ENCODE measurements at places on chromosomes 1 and 21.
A peak's percentile ranks its signal among the peaks of the same experiment; 100 is the strongest.

GRCh38 chr1:68936530-68936929 lies 439.6 kb upstream of the DEPDC1 start:
- DNase-seq = no peak

DNA sequence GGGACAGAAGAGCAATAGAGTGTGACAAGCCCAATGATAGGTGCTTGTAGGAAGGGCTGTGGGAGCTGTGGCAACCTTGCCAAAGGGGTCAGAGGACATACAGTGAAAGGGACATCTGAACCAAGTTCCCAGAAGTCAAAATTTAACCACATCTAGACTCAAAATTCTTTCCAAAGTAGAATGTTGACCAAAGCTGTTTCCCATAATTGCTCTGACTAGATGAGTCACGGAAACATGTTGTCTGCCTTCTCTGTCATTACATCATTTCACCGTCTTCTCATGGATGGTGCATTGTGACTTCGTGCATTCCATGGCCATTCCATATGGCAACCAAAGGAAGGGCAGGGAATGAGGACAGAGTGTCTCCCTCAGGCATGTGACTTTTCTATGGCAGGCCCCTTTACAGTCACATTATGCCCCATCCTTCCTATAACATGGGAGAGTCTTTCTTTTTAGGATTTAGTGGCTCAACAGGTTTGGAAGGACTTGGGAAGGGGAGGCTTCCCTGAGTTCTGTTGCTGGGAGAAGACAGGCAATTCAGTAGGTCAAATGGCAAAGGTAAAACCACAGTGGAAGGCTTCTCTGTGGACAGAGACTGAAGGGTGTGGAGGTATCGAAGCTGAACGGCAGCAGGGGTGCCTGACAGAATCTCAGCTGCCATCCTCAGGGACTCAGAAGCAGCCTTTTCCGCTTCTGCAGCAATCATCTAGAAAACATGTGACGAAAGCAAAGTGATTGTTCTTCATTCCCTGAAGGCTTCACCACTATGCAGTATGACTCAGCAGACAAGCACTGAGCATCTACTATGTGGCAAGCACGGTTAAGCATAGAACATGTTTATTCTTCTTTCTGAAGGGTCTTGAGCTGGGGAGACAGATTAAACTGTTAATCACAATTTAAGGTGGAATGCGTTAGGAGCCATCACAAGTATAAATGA lies 24.7 kb downstream of the NPHS2 start:
- peak; percentile 17 for DNase-seq

DNA sequence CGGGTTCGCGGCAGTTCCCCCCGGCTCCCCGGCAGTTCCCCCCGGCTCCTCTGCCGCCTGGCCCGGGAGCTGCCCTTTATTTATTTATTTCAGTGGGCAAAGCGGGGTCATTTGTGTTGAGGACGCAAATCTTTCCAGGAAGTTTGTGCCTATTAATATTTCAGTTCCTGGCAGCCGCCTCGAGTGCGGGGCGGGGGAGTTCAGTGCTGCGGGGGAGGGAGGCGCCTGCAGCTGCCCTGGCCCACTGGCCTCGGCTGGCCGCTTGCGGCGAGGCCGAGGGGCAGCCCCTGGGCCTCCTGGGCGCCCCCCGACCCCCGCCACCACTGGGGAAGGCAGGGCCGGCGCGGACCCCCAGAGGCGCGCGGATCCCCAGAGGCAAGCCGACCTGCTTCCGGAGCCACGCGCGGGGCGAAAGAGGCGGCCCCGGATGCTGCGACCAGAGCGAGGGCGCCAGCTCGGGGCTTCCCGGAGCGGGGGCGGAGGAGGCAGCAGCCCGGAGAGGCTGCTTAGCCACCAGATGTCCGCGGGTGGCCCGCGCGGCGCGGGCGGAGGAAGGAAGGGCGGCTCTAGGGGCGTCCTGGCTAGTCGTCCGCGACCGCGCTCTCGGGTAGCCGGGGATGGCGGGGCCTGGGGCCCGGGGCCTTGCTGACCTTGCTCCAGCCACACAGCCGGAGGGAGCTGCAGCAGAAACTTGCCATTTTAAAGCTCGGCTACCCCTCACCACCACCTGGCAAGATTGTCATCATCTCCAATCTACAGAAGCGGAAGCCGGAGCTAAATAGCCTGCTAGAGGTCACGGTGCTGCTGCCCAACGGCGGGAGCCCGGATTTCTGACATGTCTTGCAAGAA lies 48.0 kb downstream of the H3-3A start:
- DNase-seq = peak; percentile 22

- no peak for DNase-seq
Measured at GRCh38 chr1:154716011-154716410, 108.0 kb upstream of the ADAR start.

GRCh38 chr1:42037586-42037985 lies 115.6 kb upstream of the GUCA2B start:
- no peak for DNase-seq

DNA sequence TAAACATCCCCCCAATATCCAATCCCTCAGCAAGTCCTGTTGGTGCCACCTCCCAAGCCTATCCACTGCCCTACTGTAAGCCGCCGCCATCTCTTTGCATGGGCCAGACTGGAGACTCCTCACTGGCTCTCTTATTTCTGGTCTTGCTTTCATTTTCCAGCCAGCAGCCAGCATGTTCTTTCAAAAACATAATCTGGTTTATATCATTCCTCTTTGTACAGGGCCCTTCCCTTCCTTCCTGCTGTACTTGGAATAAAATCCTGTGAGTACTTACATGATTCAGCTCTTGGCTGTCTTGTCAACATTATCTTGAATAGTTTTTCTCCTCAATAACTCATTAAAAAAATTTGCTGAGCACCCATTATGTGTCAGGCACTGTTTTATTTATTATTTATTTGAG lies 28.2 kb downstream of the TLR5 start:
- no peak for DNase-seq

GRCh38 chr1:51955797-51956527 lies 34.5 kb downstream of the RAB3B start:
- DNase-seq = no peak

DNA sequence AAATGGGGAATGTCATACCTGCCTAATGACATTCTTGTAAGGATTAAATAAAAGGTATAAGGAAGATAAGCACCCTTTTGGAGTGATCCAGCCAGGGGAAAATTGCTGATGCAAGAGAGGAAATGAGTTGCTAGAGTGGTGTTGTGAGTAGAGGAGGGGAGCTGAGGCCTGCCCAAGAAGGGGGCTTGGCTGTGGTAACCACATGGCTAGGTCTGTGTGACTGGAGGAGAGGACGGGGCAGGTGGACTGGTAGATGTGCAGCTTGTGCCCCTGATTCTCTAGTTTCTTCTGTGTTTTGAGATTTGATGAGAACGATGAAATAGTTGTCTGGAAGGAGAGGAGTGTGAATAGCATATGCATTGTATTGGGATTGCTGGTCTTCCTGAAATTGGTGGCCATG lies 6.6 kb downstream of the TXLNA start:
- DNase-seq = no peak

DNA sequence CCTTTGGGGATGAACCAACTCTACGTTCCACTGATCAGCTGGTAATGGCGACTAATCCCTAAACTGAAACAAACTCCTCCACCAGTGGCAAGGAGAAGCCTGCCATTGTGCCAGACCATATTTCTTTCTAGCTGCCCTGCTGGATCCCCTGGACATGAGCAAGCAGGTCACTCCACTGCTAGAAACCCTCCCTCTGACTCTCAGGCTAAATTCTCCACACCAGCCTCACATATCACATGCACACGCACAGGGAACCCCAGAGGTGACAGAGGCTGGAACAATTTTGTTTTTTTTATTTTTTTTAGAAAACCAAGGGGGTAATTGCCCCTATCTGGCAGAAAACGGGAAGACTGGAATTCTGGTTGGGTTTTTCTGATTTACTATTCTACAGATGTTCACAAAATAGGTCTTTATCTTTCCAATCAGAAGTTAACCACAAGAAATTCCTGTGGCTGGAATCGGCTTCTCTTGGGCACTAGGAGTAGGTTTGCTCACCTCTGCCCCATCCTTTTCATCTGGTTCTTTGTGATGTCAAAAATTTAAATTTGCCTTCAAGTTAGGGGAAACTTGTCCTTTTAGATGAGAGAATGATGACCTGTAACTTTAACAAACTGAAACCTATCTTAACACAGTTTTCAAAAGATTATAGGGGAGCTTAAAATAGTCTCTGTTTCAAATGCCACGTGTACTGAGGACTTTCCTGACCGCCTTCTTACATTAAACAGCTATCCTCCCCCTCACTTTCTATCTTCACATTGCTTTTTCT lies 258.1 kb downstream of the SDCCAG8 start:
- no peak for DNase-seq

Data from fibroblast of the conjunctiva (primary cell).